Gastroesophageal sphincter (tissue), 4 donors: ENCODE measurements at places on chromosomes 11 and 22.

- ATAC-seq = no peak
Observed at GRCh38 chr11:22552885-22553284, 72.7 kb downstream of the FANCF start.

GRCh38 chr22:23218053-23218866 lies 38.0 kb downstream of the BCR start:
- no peak for ATAC-seq

GRCh38 chr11:96341211-96342013 lies 1.6 kb downstream of the MAML2 start:
- peak; percentile 36 for ATAC-seq

DNA sequence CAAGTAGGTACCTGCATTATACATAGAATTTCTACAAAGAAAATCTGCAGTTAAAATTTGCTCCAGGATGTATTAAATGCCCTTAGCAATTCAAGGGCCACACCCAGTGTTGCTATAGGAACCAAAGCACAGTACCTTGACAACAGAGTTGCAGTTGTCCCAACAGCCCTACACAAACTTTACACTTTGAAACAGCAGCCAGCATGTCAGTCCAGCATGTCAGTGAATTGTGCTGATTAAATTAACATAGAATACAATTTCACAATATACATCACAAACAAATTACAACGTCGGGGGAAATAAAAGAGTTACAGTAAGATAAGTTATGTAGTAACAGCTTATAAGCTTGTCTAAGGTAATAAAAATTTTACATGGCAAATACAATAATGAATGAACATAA lies 389.2 kb downstream of the SOX6 start:
- ATAC-seq = no peak

DNA sequence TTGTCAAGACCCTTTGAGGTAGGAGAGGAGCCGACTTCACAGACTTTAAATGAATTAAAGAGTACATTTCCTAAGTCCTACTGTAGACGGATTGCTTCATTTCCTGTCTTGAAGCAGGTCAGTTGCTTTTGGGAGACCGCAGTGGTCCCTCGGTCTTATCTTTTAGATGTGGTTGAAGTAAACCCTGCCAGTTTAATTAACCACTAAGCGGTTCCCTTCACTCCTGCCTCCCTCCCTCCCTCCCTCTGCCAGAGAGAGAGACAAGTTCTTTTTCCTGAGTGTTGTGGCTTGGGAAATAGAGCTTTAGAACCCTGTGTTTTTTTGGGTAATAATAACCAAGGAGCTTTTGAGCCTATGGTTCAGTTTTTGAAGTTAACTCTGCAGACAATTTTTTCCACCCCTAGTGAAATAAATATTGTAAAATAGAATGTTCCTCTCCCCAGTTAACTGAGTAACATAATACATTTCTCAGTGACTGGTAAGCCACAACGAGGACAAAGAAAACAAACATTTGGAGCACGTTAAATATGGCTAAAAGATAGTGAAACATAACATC lies 147.5 kb downstream of the LDLRAD3 start:
- ATAC-seq = no peak

GRCh38 chr11:91921974-91922373 lies 302.6 kb upstream of the FAT3 start:
- no peak for ATAC-seq

GRCh38 chr11:122091835-122092234 lies 24.2 kb downstream of the BLID start:
- no peak for ATAC-seq

GRCh38 chr11:60891103-60891741 lies 15.2 kb downstream of the PRPF19 start:
- ATAC-seq = no peak

GRCh38 chr11:11239959-11240358 lies 113.1 kb downstream of the CSNK2A3 start:
- ATAC-seq = no peak

DNA sequence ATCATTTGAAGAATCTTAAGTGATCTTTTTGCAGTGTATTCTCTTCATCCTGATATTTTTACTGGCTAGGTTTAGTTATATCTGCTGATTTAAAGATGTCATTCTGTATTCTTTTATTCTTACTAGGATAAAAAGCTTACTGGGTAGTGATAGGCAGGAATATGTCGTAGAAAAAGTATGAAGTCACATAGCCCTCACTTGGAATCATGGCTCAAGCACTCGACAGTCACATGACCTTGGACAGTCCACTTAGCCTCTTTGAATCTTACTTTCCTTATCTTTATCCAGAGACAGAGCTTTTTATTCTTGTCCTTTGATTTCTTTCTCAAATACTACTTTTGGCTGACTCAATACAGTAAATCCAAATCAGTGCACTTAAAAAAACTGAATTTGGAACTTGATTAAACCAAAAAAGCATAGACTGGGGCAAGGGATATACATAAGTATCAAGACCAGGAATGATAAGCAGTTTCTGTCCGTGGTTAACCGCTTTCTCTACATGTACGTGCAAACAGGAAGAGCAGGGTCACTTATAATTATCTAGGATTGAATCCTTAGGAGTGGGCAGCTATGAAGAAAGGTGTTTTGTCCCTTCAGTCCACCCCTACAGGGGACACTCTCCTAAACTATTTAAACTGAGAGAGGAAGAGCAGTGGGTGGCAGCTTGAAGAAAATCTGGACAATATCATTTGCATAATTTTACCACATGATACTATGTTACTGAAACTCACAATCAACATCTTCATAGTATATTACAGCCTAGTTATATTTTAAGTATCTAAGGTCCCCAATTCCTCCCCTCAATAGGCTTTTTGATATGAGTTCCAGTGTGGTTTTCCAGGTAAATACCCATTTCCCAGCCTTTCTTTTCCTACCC lies 8.0 kb downstream of the MMP7 start:
- ATAC-seq = no peak

DNA sequence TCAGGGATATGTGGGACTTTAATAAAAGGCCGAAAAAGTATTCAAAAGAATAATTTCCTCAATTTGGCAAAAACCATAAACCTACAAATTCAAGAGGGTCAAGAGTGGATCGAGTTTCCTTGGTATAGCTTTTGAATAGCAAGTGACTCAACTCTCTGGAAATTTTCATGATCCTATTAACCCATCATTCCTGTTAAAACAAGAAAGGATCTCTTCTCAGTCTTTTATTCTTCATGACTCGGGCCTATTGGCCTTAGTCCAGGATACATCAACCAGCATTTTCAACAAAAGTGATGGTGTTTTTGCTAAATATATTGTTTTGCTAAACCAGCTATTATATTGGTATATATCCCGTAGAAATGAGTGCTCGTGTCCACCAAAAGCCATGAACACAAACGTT lies 110.3 kb downstream of the ATXN10 start:
- no peak for ATAC-seq

- no peak for ATAC-seq
Observed at GRCh38 chr22:44219101-44219870, 38.6 kb downstream of the PARVG start.

GRCh38 chr22:48886604-48887393 lies 940.9 kb downstream of the BRD1 start:
- no peak for ATAC-seq

DNA sequence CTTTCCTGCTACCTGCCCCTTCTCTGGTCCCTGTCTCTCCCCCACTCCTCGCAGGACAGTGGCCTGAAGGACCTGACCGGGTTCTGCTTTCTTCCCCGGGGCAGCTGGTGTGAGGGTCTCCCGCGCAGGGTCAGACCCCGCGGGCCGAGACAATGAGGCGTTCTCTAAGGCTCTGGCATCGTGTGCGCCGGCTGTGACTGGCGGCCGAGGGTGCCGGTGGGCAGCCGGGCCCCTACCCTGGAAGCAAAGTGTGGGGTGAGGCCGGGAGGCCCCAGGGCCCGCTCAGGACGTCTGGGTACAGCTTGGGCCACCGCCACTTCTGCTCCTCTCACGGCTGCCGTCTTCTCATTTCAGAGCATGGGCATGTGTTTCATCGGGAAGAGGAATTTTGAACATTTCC lies 16.3 kb downstream of the TRMU start:
- ATAC-seq = no peak

- ATAC-seq = no peak
Observed at GRCh38 chr22:42889304-42889703, 32.2 kb upstream of the ARFGAP3 start.

DNA sequence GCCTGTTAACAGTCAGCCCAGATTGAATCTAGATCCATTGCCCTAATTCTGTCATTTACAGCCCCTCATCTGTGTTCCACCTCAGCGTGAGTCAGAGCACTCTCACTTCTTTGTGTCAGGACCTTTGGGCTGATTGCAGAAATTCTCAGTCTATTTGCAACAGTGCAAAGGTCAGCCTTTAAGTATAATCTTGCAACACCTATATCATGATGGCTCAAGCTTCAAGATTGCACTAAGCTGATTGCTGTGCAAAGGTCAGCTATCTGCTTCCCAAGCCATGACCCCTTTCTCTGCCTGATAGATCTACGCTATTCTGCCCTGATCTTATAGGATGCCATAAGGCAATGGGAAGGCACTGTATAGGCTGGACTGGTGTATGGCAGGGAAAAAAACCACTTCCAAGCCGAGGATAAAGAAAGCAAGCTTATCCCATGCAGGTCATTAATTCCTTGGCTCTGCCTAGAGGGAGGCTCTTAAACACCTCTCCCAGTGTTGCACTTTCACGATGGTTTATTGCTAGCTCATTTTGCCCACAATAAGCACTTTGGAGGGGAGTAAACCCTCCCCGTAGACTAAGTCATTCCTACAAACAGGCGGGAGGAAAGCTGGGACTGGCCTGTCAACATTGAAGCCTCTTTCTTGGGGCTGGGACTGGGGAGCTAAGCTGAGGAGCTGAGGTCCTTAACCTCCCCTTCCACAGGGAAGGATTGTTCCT lies 100.6 kb downstream of the RRAS2 start:
- ATAC-seq = peak; percentile 10

- ATAC-seq = no peak
Observed at GRCh38 chr11:94199136-94200130, 70.8 kb downstream of the PANX1 start.
